ENCODE measurements at places on chromosomes 1 and 21.
A peak's percentile ranks its signal among the peaks of the same experiment; 100 is the strongest.

DNA sequence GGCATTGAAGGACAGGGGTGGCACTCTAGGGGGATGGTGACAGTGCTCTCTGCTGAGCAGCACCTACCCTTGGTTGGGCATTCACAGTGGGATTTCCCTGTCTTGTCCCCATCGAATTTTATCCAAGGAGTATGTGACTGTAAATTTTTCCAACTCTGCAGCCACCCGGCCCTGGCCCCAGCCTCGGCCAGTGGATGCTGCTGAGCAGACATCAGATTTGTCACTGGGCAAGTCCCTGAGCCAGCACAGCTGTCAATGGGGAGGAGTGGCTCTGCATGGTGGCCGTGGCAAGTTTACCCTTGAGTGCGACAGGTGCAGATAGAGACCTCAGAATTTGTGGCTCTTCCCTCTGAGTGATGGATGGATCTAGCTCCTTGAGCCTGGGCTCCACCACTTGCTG is 240.2 kb upstream of the CSF3R start:
- DNase-seq: no peak

GRCh38 chr1:53580739-53581475 is 121.7 kb downstream of the DMRTB1 start:
- DNase-seq: no peak

DNA sequence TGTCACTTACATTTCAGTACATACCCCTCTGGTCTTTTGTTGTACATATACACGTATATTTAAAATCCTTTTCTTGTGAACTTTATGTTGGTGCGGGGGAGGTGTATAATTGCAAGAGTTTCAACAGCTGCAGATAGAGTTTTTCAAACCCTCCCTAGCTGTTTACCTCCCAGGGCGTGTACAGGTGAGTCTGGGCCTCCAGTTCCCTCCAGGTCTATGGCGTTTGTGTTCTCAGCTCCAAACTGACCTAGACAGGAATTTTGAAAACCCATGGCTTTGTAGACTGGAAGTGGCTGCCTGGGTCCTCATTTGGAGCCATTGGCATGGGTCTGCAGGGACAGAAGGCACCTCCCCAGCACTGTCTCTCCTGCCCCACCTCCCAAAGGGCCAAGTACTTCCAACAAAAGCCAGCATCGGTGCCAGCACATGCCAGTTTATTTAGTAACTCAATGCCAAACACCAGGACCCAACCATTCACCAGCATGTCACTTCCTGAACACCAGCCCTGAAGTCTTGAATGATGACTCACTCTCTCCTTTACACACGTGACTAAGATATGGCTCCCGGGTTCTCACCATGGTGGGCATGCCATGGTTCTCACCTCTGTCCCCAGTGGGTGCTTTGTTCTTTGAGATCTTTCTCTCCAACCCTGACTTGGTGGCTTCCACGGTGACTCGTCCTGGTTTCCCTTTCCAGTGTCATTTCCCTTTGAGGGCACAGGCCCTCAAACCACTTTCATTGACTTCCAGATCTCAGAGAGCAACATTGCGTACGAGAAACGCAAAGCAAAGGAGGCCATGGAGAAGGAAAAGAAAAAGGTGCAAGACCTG is 57.3 kb upstream of the EFHD2 start:
- no peak for DNase-seq

- no peak for DNase-seq
Observed at GRCh38 chr1:96538111-96538641, 183.4 kb upstream of the PTBP2 start.

DNA sequence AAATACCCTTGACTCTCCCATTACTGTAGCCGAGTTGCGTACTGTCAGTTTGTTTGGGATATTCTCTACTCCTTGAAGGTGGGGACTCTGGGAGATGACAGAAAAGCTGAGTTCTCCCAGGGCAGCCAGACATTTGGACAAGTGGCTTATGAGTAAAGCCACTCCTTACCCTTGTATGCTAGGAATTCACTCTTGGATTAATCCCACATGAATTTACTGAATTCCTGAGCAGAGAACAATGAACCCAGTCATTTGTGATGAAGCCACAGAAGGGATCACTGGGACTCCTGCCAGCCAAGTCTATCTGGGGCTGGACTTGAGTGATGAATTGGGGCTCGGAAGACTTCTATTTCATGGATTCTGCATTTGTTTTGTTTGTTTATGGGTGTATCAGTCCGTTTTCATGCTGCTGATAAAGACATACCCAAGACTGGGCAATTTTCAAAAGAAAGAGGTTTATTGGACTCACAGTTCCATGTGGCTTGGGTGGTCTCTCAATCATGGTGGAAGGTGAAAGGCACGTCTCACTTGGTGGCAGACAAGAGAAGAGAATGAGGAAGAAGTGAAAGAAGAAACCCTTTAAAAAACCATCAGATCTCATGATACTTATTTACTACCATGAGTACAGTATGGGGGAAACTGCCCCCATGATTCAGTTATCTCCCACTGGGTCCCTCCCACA is 25.1 kb downstream of the C1orf116 start:
- DNase-seq: peak; percentile 59

DNA sequence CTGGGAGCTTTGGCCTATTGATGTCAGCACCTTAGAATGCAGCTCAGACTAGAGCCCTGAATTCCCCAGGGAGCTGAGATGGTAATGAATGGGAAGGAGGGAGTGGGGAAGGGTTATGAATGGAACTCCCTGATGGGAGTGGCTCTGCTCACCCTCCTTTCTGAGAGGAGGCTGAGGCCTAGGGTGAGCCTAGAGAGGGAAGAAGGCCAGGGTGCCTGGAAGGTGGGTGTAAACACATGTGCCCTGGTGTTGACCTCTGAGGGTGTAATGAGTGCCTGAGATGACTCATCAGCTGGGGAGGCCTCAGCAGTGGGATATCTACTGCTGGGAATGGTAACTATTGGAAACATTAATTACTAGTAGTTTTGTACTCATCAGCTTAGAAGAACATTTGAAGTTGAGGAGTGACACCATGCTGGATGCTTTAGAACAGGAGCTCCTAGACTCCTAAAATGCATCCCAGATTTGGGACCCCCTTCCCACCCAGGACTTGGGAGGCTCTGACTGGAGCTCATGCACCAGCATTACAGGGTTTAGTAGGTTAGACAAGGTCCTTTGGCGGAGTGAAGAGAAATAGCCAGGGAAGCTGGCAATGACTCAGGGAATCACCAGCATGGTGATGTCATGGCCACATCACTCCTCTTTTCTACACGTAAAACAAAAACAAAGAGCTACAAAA is 16.0 kb upstream of the PIGV start:
- peak; percentile 52 for DNase-seq
